ENCODE measurements at places on chromosomes 4 and X.
A peak's percentile ranks its signal among the peaks of the same experiment; 100 is the strongest.

DNA sequence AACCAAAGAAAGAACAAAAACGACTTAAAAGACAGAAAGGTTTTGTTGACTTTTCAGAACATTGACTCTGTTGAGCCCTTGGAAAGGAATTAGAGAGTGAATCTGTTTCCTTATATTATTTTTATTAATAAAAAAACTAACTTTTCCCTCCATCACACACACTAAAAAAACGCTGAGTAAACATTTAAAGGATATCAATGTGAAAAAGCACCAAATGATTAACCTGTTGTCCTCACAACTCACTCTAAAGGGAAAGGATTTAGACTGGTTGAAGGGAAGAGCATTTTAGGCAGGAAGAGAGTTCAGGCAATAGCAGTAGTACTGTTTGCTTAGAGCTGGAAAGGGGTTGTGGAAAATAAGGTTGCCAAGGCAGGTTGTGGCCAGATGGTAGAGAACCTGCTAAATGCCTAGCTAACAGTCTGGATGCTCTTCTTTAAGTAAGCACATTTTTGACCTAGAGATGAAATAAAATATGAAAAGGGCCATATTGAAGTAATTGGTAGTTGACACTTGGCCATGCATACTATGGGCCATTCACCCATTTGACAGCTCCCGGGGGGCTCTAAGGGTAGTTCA is 98.0 kb upstream of the NDP start:
- no peak for DNase-seq

- DNase-seq, result peak; percentile 54
These were observed 1.1 kb downstream of the HCFC1 start for GRCh38 chrX:153970357-153971123.

DNA sequence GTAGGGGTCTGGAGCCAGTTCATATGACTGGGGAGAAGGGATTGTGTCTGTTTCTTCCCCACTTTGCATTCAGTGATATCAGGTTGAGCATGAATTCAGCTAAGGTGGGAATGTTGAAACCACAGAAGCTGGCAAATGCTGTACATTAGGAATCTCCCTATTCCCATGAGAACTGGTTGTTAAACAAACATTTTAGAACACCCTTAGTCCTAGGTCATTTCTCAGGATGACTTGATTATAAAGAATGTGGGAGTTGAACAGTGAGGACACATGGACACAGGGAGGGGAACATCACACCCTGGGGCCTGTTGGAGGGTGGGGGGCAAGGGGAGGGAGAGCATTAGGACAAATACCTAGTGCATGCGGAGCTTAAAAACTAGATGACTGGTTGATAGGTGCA is 62.6 kb upstream of the LIMCH1 start:
- peak; percentile 47 for DNase-seq

DNA sequence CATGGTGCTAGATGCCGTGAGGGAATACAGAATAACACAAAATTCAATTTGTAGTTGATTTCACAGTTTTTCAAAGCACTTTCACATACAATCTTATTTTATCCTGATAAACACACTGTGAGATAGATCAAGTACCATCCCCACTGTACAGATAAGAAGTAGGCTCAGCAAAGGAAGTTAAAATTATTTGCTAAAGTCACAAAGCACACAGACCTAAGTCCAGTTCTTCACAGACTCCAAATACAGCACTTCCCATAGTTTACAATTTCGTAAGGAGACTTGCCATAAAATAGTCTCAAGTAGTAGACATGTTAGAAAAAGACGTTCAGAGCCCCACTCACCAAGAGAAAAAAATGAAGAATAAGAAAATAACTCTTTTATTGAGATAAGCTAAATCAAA is 7.8 kb upstream of the CUL4B start:
- no peak for DNase-seq

- no peak for DNase-seq
These were observed 101.9 kb upstream of the BCOR start for GRCh38 chrX:40199704-40200103.

DNA sequence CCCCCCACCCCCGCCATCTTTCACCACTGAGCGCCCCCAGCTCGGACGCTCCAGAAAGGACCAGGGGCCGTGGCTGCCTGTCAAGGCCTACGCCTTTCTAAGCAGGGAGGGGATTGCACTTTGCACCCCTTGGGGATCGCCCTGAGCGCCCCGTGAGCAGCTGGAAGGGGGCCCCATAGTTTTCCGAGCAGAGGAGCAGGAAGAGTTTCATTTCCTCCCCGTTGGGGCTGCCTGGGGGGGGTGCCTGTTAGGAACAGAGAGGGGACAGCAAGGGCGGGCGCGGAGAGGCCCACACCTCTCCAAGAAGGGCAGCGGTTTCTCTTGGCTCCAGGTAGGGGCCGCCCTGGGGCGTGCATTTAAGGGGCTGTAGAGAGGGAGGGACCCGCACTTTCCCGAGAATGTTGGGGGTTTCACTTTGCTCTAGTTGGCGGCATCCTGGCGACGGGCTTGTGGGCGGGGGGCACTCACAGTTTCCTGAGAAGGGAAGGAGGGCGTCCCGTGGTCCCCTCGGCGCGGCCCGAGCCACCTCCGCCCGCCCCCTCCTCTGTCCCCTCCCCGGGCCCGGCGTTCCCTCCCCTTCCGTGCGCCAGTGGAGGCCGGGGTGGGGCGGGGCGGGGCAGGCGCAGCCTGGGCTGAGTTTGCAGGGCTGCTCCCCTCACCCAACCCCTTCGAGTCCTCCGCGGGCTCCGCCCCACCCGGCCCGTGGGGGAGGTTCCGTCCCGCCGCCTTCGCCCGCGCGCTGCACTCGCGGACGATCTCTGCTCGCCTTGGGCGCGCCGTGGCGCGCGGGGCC is 82.3 kb upstream of the CD99 start:
- DNase-seq, result peak; percentile 86

DNA sequence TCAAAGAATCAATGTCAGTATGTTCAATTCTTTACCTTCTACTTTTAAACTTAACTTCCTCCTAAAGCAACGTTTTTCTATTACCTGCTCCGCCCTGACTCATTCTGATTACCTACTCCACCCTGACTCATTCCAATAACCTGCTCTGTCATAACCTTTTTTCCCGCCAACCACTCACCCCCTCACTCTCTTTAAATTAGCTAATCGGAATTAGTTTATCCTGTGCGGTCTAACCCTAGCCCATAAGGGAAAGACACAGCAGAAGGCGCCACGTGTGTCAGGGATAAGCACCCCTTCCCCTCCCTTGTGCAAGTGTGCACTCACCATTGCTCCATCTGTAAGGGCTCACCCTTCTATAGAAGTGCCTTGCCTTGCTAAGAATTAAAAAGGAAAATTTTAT is 64.4 kb downstream of the EIF4E start:
- peak; percentile 14 for DNase-seq

GRCh38 chr4:17535242-17535641 is 20.3 kb downstream of the CLRN2 start:
- no peak for DNase-seq

DNA sequence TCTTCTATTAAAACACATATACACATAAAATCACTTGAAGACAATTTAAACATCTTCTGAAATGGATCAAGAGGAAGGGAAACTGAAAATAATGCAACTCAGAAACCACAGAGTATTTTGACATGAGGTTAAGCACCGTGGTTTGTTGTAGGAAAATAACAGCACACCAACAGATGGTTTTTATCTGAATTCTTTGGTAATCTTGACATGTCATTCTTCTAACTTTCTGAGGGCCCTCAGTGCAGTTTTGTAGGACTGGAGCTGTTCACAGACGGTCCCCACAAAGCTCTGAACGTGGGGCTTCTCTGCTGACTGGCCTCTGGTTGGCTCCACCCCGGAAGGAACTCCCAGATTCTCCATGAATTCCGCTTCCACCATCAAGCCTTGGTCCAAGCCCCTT is 16.0 kb upstream of the TLR8 start:
- no peak for DNase-seq

DNA sequence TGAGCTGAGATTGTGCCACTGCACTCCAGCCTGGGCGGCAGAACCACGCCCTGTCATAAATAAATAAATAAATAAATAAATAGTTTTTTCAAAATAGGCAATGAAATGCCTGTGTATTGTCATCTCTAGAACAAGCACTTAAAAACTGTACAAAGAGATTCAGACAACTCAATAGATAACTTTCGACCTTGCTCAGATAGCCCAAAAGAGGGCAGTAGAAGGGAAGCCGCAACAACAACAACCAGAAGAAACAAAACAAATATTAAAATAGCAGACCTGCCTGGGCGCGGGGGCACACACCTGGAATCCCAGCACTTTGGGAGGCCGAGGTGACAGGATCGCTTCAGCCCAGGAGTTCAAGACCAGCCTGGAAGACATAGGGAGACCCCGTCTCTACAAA is 9.4 kb upstream of the CLDN34 start:
- no peak for DNase-seq

DNA sequence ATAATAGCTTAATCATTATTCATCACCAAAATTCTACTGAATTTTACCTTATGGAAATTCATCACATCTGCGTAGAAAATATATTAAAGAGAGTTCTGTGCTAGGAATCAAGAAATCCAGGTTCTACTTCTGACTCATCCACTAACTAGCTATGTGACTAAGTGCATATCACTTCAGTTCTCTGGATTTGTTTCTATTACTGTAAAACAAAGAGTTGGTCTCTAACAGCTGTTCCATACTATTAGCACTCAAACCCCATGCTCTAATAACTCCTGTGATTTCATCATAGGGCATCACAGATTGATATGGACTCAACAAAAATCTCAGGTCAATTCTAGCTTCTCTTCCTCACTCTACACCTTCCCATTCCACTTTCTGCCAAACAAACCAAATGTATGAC is 572.0 kb downstream of the INPP4B start:
- DNase-seq, result peak; percentile 77

GRCh38 chr4:164904941-164905340 is 28.0 kb downstream of the APELA start:
- no peak for DNase-seq
